Pons (tissue), 1 donor: ENCODE measurements at places on chromosomes 12 and 14.
A peak's percentile ranks its signal among the peaks of the same experiment; 100 is the strongest.

- DNase-seq: peak; percentile 82
Observed at GRCh38 chr12:4562034-4562657, at the start of gene DYRK4. Gene DYRK4 (plus strand): TSS chr12:4562208. CDS start chr12:4562246, 38 bp downstream.

DNA sequence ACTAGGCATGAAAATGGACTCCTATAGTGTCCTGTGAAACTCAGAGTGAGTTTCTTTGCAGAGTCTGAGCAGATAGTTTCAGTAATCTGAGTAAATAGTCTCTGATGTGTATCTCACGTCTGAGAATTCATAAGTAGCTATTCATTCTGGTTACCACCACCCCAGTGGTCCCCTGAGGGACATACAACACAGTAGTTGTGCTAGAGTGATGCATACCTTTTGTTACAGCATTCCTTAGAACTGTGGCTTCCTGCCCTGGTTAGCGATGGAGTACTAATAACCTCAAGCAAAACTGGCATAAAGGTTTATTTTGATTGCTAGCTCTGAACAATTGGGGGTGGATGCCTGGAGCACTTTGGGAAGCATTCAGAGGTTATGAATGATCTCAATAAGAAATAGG, 114.7 kb downstream of the DAAM1 start:
- no peak for DNase-seq

- DNase-seq: peak; percentile 67
Observed at GRCh38 chr12:15220915-15221885, at the start of gene RERG. Gene RERG (minus strand): TSS chr12:15221417. CDS start chr12:15217489, 3,928 bp downstream.

DNA sequence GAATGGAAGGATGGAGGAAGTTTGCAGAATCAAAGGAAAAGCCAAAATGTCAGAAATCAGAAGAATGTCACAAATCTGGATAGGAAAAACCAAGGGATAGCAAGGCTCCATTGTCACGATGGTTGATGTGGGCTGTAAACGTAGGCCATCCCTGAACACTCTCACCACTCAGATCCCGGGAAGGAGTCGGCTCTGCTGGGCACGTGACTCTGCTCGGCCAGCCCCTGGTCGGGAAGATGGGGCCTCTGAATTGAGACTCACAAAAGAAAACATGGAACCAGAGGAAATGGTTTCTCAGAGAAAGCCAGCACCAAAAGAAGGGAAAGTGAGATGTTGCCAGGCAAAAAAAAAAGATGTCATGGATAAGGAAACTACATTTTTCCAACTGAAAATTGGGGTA, 26.2 kb downstream of the TCP11L2 start:
- DNase-seq: no peak

DNA sequence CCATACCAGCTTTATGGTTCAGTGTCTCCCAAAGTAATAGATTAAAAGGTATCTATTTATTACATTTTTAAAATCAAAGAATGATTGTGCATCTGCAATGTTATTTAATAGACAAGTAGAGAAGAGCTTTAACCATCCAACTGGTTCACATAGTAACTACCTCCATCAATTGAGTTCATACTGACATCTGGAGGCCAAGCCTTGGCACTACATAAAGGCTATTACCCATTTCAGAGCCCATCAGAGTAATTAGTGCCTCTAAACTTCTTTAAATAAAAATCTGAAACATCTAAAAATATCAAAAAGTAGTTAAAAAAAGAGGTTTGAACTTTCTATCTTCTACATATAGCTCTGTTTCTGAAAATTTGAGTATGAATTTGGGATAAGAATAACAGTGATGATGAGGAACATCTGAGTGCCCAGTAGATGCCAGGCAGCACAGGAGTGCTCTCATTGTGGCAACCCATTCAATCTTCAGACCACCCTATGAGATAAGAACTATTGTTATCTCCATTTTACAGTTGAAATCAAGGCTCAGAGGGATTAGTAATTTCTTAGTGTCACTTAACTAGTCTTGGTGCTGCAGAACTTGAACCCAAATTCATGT, 132.9 kb upstream of the DAAM1 start:
- peak; percentile 61 for DNase-seq

DNA sequence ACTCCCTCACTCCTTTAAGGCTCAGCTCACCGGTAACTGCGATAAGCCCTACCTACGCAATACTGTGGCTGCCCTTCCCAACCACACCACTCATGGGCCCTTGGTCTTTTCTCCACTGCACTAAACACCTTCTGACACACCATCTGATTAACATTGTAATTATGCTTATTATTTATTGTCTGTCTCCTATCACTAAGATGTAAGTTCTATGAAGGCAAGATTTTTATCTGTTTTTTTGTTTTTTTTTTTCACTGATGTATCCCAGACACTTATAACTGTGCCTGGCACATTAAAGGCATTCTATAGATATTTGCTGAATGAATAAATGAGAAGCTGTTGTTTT, 34.2 kb upstream of the PYGL start:
- no peak for DNase-seq

GRCh38 chr14:54278665-54279295, 118.0 kb upstream of the CDKN3 start:
- no peak for DNase-seq

GRCh38 chr14:100623961-100624360, 36.7 kb upstream of the BEGAIN start:
- DNase-seq: no peak

DNA sequence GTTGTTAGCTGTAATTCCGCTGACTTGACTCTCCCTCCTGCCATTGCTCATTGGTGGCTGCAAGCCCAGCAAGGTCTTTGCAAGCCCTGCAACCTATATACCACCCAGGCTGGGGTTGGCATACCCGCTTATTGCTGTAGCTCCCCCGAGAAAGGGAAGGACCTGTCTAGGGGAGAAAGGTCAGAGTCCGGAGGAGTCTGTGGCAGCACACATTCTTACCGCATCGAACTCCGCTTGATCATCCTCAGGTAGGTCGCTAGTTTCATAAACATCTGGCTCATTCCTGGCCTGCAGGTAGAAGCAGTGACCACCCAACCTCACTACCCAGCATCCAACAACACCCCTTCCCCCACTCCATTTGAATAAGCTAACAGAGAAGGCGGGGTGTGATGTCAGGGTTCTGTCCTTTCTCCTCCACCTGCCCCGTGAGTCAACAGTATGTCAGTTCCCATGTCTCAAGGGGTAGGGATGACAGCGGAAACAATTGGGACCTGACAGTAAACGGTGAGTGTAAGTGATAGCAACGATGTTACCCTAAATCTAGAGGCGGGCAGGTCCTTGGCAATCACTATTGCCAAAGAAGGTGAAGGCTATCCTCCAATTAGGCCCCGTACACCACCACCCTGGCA, 1.1 kb downstream of the DCTN2 start:
- DNase-seq: no peak

GRCh38 chr14:54232735-54233134, 164.1 kb upstream of the CDKN3 start:
- DNase-seq: no peak

DNA sequence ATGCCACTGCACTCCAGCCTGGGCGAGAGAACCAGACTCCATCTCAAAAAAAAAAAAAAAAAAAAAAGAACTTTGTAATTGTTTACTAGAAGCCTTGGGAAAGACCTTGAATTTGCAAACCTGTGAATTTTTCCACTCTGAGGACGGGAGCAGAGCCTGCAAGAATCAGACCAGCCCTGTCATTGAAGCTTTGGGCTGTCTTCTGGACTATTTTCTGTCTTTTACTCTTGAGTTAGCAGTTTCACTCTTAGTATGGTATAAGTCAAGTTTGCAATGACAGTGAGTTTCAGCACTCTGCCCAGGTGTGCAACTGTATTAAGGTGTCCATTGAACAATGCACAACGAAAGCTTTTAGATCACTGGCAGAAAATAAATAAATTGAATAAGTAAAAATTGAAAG, 81.4 kb upstream of the KRAS start:
- DNase-seq: no peak

- peak; percentile 56 for DNase-seq
Observed at GRCh38 chr14:67815573-67816225, 691 bp downstream of the ZFYVE26 start.

- DNase-seq: no peak
Observed at GRCh38 chr12:58932806-58933681, 12.7 kb upstream of the LRIG3 start.

DNA sequence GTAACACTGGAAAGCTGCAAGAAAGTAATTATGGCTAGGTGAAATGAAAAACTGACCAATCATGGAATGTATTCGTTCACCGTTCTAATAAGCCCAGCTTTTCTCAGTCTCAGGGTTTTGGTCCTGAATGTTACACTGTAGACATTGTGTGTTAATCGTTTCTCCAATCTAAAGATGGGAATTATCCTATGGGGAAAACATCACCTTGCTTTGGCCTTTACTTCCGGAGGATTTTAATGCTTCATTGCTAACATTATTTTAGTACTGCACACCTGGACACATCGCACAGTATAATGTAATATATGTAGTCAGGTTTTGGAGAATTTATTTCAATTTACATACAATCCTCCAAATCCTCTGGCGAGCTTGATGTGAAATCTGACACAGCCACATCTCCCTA, 1.2 kb upstream of the TRHDE start:
- no peak for DNase-seq

DNA sequence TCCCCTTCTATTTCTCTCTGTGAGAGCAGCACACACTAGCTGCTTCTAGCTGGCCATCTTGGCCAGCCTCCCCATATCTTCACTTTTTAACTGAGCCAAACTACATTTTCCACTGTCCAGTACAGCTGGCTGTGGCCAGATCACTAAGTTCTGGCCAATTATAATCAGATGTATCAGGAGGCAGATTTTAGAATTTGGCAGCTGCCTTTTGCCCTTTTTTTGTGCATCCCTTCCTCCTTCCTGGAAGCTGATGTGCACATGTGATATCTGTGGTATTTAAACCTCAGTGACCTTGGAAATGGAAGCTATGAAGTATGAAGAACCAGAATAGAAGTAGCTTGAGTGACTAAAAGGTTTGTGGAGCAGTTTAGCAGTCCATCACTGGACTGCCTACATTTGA, 49.8 kb upstream of the ANO6 start:
- no peak for DNase-seq

GRCh38 chr14:74720526-74720925, 7.6 kb downstream of the FCF1 start:
- DNase-seq: no peak

DNA sequence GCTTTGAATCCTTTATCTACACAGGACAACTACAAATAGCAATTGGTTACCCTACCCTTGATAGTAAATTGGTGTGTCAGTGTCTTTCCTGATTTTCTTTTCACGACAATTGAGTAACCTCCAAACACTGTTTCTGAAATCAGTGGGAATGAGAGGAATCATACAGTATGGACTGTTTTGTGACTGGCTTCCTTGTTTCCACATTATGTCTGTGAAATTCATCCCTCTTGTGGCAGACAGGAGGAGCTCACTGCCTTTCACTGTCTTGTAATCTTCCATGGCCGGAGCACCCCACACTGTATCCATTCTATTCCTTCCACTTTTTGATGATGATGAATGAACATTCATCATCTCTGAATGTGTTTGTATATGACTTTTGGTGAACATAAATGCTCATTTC, 164.0 kb upstream of the PZP start:
- peak; percentile 67 for DNase-seq
